GM10248 (cell line): ENCODE measurements at places on chromosomes 12 and 14.

DNA sequence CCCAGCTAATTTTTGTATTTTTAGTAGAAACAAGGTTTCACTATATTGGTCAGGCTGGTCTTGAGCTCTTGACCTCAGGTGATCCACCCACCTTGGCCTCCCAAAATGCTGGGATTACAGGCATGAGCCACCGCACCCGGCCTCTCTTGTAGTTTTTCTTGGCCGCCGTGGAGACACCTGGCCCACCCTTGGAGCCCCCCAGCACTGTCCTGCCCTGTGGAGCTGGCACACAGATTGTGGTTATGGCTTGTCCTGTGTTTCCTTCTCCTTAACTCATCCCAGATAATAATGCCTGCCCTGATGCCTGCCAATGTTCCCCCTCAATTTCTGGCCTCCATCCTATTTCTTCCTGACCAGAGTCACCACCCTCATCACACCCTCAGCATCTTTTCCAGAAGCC lies 57.9 kb downstream of the CHGA start:
- DNase-seq: no peak

DNA sequence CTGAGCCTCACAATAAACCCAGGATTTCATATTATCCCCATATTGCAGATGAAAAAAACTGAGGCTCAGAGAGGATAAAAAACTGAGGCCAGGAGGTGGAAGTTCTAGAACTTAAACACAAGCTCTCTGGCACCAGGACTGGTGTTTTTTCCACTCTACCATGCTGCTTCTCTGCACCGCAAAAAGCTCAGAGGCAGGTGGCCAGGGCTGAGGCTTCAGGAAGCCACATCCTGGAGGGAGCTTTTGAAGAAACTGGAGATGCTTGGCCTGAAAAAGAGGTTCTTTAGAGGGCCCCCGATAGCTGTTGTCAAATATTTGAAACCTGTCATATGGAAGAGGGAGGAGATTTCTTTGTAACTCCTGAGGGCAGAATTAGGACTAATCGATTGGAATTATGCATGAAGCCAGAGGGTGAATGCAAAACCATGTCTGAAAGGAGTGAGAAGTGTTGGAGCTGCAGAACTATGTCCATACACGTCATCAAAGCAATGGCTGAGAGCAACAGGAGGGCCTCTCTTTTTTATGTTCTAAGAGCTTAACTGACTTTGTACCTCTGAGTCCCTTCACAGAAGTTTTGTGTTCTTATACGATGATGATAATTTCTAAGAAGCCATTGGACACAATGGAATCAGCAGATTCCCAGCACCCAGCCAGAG lies 448.6 kb downstream of the FUT8 start:
- DNase-seq: no peak

GRCh38 chr14:77314539-77315457 lies 5.9 kb downstream of the POMT2 start:
- no peak for DNase-seq

DNA sequence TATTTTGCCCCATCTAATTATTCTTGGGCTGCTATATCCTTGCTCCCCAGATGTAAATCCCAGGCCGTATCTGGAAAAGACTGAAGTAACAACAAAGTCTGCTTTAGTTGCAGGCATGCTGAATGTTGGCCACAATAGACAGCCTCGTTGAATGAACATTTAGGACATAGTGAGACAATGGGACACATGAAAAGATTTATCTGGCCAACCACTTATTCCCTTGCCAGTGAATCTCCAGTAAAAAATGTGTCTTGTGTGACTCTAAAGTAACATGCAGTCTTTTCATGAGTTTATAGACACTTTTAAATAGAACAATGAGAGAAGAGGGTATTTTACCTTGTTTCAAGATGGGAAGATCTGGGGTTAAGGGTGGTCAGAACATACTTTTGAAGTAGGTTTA lies 60.2 kb upstream of the STXBP6 start:
- no peak for DNase-seq

GRCh38 chr12:14951851-14952250 lies 9.6 kb downstream of the ARHGDIB start:
- DNase-seq: no peak

GRCh38 chr12:95994476-95994875 lies 1.7 kb downstream of the HAL start:
- DNase-seq: no peak

DNA sequence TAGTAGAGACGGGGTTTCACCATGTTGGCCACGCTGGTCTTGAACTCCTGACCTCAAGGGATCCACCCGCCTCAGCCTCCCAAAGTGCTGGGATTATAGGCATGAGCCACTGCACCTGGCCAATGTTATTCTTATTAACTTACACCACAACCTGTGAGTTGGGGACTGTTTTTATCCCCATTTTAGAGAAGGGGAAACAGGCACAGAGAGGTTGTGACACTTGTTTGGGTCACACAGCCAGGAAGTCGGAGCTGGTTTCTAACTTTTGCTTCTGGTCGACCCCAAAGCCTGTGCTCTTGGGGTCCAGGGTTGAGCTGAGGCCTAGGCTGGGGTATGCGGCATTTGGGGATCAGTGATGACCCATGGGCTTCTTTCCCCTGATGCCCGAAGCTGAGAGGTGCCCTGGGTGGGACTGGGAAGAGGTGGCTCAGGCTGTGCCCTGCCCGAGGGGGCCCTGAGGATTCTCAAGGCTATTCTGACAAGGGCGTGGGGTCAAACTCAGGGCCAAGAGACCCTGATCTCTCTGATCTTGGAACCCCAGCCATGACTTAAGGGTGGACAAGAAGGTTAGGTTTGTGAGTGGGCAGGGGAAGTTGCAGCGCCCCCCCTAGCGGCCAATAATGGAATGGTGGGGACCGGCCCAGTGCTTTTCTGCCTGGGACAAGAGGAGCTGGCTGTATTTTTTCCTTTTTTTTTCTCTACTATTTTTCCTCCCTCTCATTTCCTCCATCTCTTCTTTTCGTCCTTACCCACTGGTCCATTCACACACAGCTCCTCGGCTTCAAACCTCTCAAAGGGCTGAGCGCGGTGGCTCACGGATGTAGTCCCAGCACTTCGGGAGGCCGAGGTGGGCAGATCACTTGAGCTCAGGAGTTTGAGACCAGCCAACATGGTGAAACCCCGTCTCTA lies 3.0 kb downstream of the SDSL start:
- DNase-seq: peak; percentile 73

GRCh38 chr12:52976574-52977071 lies 27.7 kb downstream of the KRT18 start:
- DNase-seq: no peak

DNA sequence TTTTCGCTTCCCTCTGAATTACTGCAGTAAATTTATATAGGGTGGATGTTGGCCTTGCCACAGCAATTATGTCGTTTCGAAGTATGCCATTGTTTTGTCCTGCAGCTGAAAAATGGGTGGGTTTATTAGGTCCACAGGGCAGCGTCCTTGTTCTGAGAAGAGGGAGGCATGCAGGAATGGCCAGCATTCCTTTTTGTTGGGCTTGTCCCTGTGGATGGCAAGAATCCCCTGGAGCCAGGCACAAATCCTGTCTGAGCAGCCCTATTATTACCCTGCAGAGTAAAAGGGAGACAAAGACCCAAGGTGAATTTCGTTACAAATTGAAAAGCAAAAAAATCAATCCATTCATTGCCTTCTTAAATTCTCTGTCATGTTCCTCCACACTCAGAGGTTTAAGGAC lies 88.1 kb downstream of the CHST11 start:
- no peak for DNase-seq

DNA sequence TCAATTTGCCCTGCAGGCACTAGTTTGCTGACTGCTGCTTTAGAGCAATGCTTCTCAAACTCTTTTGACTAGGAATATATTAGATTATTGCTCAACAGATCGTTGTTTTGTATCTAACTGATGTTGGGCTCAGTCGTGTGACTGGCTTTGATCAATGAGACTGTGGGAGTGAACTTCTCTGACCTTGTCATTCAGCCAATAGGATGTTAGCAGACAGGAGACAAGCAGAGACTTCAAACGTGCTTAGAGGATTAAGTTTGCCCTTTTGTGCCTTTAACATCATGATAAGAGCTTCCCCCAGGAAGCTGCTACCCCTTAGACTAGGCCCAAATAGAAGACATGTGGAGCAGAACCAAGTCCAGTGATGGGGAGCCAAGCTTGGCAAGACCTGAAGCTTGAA lies 76.7 kb upstream of the ELK3 start:
- DNase-seq: no peak

GRCh38 chr12:23423097-23423687 lies 526.3 kb downstream of the SOX5 start:
- no peak for DNase-seq

DNA sequence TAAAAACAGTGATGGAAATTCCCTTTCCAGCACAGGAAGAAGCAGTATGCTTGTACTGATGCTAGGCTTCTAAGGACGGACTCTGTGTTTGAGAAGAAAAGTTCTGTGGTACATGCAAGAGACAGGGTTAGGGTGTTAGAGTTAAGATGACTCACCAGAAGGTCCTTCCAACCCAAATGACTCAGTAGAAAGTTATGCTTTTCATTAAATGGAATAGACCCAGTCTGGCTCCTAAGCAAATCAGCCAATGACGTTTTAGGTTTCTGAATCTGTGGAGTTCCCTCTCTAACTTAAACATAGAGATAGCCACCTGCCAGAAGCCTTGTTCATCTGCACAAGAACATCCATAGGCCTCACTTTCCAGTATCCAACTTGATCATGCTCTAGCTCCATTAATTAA lies 5.7 kb downstream of the PTHLH start:
- no peak for DNase-seq

- no peak for DNase-seq
These were observed 416.6 kb downstream of the AEBP2 start for GRCh38 chr12:19855851-19856250.

- no peak for DNase-seq
These were observed 7.9 kb downstream of the SLC10A1 start for GRCh38 chr14:69789118-69789640.

GRCh38 chr12:92304371-92305055 lies 158.9 kb upstream of the BTG1 start:
- DNase-seq: no peak

GRCh38 chr12:104588047-104588920 lies 131.5 kb downstream of the CHST11 start:
- DNase-seq: no peak

GRCh38 chr12:129372876-129373275 lies 519.6 kb downstream of the GLT1D1 start:
- DNase-seq: no peak

- DNase-seq: no peak
These were observed 96.1 kb upstream of the ANO4 start for GRCh38 chr12:100698518-100698917.

- no peak for DNase-seq
These were observed 25.1 kb downstream of the ACVR1B start for GRCh38 chr12:51976376-51977160.
